KBM-7 (cell line): ENCODE measurements at places on chromosomes 1 and 21.
A peak's percentile ranks its signal among the peaks of the same experiment; 100 is the strongest.

GRCh38 chr1:107474877-107475612 lies 334.2 kb downstream of the NTNG1 start:
- no peak for DNase-seq

DNA sequence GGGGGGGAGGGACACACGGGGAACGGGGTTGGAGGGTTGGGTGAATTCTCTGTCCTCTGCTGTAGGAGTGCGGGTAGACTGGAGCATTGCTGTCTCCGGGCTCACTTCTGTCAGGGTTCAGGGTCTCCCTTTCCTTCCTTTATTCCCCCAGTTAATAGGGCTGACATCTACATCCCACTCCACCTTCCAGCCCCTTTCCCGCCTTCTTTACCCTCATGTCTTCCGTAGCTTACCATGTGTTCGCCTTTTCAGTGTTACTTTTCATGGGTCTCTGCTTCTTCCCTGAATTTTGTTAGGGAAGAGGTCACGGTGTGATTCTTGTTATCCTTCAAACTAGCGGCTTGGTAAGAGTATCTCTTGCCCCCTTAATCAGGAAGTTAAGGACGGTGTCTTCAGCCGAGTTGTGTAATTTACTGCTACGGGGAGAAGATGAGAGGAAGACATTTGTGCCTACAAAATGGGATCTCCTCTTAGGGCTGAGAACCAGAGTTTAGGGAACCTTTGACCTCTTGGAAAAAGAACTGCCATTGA lies 917 bp downstream of the RAP1A start:
- peak; percentile 60 for DNase-seq

DNA sequence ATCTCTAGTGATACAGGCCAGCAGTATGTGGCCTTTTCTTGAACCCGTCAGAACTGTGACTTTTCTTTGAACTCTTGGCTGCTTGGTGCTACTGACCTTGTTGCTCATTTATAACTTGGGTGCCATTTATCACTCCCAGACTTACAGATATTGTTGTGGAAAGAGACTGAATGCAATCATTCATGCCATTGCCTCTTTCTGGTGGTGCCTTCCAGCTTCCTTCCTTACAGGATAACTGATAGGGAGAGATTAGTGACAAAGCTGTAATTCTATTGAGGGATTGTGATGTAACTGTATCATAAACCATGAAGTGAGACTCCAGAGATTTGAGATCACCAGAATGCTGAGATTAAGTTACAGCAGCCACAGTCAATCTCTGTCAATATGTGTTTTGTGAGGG lies 256.5 kb downstream of the USP25 start:
- DNase-seq, result no peak

DNA sequence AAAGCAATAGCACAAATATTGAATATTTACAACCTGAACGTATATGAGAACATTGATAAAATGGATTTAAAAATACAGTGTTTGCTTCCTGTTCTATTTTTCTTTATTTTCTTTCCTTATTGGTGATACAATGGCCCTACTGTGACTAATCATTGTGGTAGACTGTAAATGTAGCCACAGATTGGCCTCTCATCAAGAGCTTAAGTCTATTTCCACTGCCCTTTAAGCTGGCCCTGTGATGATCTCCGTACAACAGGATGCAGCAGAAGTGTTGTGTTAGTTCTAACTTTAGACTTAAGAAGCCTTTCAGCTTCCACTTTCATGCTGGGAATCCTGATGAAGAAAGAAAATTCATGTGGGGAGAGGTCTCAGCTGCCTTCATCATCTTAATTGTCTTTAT lies 285.6 kb upstream of the B3GALT2 start:
- DNase-seq, result no peak

GRCh38 chr1:55052221-55053142 lies 13.1 kb downstream of the PCSK9 start:
- DNase-seq, result no peak

- DNase-seq, result no peak
Observed at GRCh38 chr1:84711121-84711520, 20.9 kb upstream of the SSX2IP start.

GRCh38 chr1:86155807-86156565 lies 586 bp downstream of the COL24A1 start:
- DNase-seq, result no peak

DNA sequence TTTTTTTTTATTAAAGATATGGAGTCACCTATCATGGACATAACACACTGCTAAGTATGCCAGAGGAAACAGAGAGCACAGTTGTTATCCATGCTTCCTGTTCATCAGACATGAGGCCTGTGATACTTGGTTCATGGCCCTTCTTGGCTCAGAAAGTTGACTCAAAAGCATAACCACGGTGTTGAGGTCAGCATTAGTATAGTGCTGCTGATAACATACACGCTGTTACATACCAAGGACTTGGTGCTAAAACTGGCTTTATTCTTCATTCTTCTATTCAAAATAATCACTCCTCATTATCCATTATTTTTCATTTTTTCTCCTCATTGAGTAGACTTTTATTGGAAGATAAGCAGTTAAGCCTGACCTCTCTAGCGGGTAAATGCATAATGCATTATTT lies 464.1 kb downstream of the ADGRL2 start:
- DNase-seq, result no peak

GRCh38 chr1:50976111-50976889 lies 6.3 kb downstream of the CDKN2C start:
- DNase-seq, result peak; percentile 59

DNA sequence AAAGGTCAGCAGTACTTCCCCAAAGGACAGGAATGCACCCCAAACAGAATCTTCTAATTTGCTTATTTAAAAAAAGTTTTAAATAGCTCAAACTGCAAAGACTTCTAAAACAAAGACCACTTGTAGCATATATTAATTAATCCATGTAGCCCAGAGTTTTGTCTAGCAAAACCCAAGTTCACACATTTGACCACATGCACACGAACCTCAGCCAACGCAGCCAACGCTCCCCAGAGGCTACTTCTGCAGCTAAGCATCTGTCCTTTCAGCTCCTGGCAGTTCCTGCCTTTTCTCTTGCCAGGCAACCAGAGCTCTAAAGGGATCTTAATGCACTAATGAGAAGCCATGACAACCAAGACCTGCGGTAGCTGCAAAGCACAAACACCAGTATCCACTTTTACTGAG lies 89.6 kb downstream of the RERE start:
- DNase-seq, result no peak

DNA sequence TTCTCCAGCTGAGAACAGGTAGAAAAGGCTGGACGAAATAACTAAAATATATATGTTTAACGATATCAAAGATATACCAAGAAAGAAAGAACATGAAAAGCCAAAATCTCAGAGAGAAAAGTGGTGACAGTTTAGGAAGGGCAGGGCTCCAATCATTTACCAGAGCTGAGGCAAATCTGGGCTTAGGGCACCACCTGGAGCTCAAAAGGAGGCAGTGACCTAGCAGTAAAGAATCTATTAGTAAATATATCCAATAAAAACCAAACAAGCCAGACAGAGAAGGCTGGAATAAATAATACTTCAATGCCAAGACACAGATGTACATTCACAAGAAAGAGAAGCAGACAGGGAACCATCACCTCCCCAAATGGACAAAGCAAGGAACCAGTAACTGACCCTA lies 43.5 kb downstream of the CHIA start:
- peak; percentile 48 for DNase-seq

DNA sequence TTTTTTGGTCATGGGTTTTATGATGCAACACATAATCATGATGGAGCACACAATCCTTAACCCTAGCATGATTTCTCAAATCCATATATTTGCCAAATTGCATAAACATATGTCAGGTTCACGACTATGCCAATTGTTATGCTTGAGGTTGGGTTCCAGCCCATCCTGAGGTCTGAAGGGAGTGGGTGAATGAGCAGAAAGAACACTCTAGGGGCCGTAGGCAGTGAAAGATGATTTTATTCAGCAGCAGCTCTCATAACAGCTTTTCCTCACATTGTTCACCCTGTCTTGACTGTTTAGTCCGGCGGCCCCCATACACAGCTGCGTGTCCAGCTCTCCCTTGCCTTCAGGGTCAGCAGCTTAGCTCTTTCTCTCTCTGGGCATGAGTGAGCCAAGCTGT lies 627.7 kb downstream of the PLA2G4A start:
- DNase-seq, result no peak

GRCh38 chr1:23103001-23103889 lies 65.4 kb downstream of the LUZP1 start:
- peak; percentile 76 for DNase-seq
